Caco-2 (cell line): ENCODE measurements at places on chromosomes 11 and 22. TPM values are rescaled to one million over a fixed set of nuclear protein-coding genes. Genes with fewer than 3 reads are reported as not detected.

The HBE1 gene
- total RNA-seq = not detected in 2 replicates

The HBG2 gene
- not detected in 2 replicates for total RNA-seq

The USH1C gene
- 101 and 113 TPM in 2 replicates for total RNA-seq

The OR51B5 gene
- not detected in 2 replicates for total RNA-seq

GRCh38 chr11:1943977-1944376 lies 3.2 kb upstream of the MRPL23 start:
- H3K4me3 ChIP-seq = no peak overlapping the region
- H3K36me3 ChIP-seq = no peaks in the 10 kb centered on the region
- H3K27me3 ChIP-seq = no peaks in the 10 kb centered on the region
- no peak overlapping the region for H3K27ac ChIP-seq
- DNase-seq = peak; percentile 1

DNA sequence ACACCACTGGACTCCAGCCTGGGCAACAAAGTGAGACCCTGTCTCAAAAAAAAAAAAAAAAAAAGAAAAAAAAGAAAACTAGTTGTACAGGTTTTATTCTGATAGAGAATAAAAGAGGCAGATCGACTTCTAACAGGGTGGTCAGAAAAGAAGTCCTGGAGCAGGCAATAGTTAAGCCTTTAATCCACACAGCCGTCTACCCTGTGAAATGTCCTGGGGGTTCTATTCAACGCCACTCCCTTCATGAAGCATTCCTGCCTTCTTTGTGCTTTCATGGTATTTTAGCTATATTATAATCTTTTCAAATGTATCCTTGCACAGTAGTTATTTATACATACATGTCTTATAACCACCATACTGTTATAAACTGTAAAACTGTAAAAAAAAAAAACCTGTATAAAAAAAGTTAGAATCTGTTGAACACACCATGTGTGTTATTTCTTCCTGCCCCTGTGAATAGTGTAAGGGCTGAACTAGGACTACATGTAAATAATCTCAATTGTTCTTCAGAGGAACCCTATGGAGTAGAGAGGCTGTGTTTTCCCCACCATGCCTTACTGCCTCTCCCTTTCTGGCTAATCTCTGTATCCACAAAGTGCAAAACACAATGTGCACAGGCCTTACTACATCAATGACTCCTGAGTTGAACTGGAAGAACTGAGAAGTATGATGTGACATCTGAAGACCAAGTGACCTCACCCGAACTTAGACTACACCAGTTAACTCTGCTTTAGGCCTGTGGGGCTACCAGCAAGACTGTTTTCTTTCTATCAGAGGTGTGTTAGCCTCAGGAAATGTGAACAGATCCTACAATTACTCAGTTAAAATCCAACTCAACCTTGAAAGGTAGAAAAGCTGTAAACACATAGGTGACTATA lies 25.3 kb downstream of the PRCP start:
- no peak for DNase-seq
- H3K36me3 ChIP-seq = no peaks in the 10 kb centered on the region; the same call in 1 of the 2 replicates
- H3K27ac ChIP-seq = no peak overlapping the region
- no peaks in the 10 kb centered on the region for H3K4me1 ChIP-seq
- H3K4me3 ChIP-seq = no peak overlapping the region

GRCh38 chr11:119692540-119692820 lies 36.5 kb downstream of the NECTIN1 start:
- DNase-seq = no peak
- no peaks in the 10 kb centered on the region for H3K36me3 ChIP-seq
- H3K27ac ChIP-seq = no peak overlapping the region
- peaks cover 7% of the 10 kb centered on the region; the same call in 1 of the 2 replicates for H3K4me1 ChIP-seq
- H3K27me3 ChIP-seq = no peaks in the 10 kb centered on the region
- H3K4me3 ChIP-seq = no peak overlapping the region

GRCh38 chr22:50222508-50222907 lies 21.7 kb downstream of the SELENOO start:
- no peaks in the 10 kb centered on the region for H3K27me3 ChIP-seq
- H3K36me3 ChIP-seq = no peaks in the 10 kb centered on the region; the same call in 1 of the 2 replicates
- no peak overlapping the region for H3K4me3 ChIP-seq
- DNase-seq = peak; percentile 29

GRCh38 chr11:13313005-13313819 lies 35.6 kb downstream of the BMAL1 start:
- H3K4me3 ChIP-seq = no peak overlapping the region
- DNase-seq = no peak
- H3K27ac ChIP-seq = no peak overlapping the region
- no peaks in the 10 kb centered on the region for H3K36me3 ChIP-seq

GRCh38 chr11:101860696-101861427 lies 53.9 kb upstream of the CEP126 start:
- peaks cover 28% of the 10 kb centered on the region for H3K4me1 ChIP-seq
- no peak overlapping the region for H3K4me3 ChIP-seq
- no peaks in the 10 kb centered on the region for H3K27me3 ChIP-seq
- no peaks in the 10 kb centered on the region for H3K36me3 ChIP-seq
- H3K27ac ChIP-seq = peak overlapping the region; percentile 71
- DNase-seq = peak; percentile 79

DNA sequence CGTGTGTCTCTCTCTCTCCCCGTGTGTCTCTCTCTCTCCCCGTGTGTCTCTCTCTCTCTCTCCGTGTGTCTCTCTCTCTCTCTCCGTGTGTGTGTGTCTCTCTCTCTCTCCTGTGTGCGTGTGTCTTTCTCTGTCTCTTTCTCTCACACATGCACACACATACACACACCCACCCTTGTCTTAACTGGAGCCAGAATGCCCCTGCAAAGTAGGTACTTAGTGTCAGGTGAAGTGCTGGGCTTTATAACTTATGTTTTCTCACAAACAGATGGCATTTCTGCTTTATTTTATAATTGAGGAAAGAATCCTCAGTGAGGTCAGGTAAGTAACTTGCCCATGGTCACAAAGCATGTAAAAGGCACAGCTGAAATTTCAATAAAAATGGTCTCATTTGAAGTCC lies 106.0 kb downstream of the CSNK2A3 start:
- H3K4me1 ChIP-seq = no peaks in the 10 kb centered on the region
- DNase-seq = no peak
- no peaks in the 10 kb centered on the region; the same call in 1 of the 2 replicates for H3K27me3 ChIP-seq
- no peak overlapping the region for H3K4me3 ChIP-seq
- peak overlapping the region; percentile 75 for H3K27ac ChIP-seq

DNA sequence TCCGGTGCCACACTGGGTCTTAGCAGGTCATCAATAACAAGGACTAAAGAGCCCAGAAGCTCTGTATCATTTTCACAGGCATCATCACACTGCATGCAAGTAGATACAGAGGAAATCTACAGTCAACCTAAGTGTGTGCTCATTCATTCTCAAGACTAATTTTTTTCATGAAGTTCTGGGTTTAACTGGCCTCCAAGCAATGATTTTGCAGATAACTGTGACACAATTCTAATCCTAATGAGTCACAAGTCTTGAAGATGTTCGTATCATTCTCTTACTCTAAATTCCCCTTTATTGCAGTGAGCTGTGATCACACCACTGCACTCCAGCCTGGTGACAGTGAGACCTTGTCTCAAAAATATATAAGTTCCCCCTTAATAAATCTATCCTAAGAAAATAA lies 2.5 kb downstream of the OR52W1 start:
- H3K4me3 ChIP-seq = no peak overlapping the region
- H3K4me1 ChIP-seq = no peaks in the 10 kb centered on the region
- DNase-seq = no peak
- no peaks in the 10 kb centered on the region for H3K27me3 ChIP-seq
- H3K27ac ChIP-seq = no peak overlapping the region

DNA sequence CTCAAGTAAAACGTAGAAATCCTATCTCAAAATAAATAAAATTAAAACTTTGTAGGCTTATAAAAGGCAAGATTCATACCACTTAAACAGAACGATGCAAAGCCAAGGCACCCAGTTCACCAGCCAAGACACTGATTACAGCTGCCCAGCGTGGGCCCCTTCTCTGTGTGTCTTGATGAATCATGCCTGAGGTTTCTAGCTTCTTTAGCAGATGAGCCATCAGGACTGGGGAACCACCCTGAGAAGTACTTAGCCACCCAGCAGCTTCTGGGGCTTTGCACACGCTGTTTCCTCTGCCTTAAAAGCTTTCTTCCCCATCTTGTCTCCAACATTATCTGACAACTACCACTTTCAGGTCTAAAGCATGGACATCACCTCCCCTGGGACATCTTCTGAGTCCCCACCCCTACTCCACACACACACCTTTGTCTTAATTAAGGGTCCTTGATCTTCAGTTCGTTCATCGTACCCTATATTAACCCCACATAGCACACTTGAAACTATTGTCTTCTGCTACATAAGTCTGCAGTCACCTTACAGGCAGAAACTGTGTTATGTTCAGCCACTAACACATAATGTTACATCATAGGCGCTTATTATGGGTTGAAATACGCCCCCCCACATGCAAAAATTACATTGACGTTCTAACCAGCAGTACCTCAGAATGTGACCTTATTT lies 8.7 kb upstream of the LAYN start:
- H3K4me1 ChIP-seq = peaks cover 45% of the 10 kb centered on the region
- peak overlapping the region; percentile 43 for H3K27ac ChIP-seq
- DNase-seq = peak; percentile 66
- no peak overlapping the region for H3K4me3 ChIP-seq

- no peaks in the 10 kb centered on the region for H3K27me3 ChIP-seq
- peak; percentile 80 for DNase-seq
- H3K36me3 ChIP-seq = no peaks in the 10 kb centered on the region
- H3K4me1 ChIP-seq = peaks cover 3% of the 10 kb centered on the region; the same call in 1 of the 2 replicates
- no peak overlapping the region for H3K27ac ChIP-seq
- H3K4me3 ChIP-seq = peak overlapping the region; percentile 8; the same call in 1 of the 2 replicates
Measured at GRCh38 chr11:107018902-107019493, 722 bp upstream of the GUCY1A2 start.

DNA sequence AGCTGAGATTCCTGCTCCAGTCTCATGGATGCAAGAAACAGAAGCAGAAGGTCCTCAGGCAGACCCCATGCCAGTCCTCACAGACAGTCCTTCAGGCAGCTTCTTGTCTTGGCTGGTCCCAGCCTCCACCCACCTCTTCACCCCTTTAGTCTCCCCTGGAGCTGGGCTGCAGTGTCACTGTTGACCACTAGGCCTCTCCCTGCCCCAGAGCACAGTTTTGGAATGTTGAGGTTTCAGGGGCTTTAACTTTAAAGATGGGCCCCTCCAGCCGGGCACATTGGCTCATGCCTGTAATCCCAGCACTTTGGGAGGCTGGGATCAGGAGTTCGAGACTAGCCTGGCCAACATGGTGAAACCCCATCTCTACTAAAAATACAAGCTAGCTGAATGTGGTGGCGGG lies 39.5 kb upstream of the GCAT start:
- H3K27me3 ChIP-seq = no peaks in the 10 kb centered on the region
- 0 out of 2 replicates have a peak, but pooled peaks cover 1% of the 10 kb centered on the region for H3K36me3 ChIP-seq
- H3K27ac ChIP-seq = no peak overlapping the region
- DNase-seq = no peak
- H3K4me3 ChIP-seq = no peak overlapping the region

DNA sequence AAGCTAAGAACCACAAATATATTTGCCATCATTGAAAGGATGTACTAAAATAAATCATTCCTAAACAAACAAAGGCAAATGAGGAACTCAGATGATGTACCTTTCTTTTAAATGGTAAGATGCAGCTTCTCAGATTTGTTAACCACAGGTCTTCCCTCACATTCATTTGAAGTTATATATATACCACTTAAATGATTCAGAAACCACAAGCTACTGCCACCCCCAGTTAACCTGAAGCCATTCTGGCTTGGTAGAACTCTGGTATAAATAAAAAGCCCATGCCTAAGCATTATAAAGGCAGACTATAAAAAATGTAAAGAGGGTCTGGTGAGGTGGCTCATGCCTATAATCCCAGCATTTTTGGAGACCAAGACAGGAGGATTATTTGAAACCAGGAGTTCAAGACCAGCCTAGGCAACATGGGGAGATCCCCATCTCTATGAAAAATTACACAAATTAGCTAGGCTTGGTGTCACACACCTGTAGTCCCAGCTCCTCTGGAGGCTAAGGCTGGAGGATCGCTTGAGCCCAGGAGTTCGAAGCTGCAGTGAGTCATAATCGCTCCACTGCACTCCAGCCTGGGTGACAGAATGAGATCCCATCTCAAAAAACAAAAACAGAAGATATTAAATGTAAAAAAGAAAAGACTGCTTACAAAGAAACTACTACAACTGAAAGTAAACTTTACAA lies 1185.3 kb downstream of the JRKL start:
- H3K36me3 ChIP-seq = no peaks in the 10 kb centered on the region
- H3K27ac ChIP-seq = no peak overlapping the region
- no peak overlapping the region for H3K4me3 ChIP-seq
- no peaks in the 10 kb centered on the region for H3K27me3 ChIP-seq
- no peaks in the 10 kb centered on the region; the same call in 1 of the 2 replicates for H3K4me1 ChIP-seq
- DNase-seq = no peak

DNA sequence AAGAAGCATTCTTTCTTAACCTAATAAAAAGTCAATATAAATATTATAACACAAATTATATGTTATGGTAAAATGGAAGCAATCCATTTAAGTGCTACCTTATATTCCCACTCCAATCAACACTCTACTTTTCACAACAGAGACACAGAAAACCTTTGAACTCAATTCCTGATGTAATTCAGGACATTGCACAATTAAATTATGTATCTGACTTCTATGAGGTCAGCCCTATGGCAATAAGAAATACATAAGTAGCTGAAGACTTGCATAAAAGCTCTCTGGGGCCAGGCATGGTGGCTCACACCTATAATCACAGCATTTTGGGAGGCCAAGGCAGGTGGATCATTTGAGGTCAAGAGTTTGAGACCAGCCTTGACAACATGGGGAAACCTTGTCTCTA lies 6.8 kb downstream of the OR4D10 start:
- H3K27ac ChIP-seq = no peak overlapping the region
- no peak overlapping the region for H3K4me3 ChIP-seq
- no peaks in the 10 kb centered on the region for H3K36me3 ChIP-seq
- no peaks in the 10 kb centered on the region for H3K4me1 ChIP-seq
- no peak for DNase-seq
- no peaks in the 10 kb centered on the region for H3K27me3 ChIP-seq

DNA sequence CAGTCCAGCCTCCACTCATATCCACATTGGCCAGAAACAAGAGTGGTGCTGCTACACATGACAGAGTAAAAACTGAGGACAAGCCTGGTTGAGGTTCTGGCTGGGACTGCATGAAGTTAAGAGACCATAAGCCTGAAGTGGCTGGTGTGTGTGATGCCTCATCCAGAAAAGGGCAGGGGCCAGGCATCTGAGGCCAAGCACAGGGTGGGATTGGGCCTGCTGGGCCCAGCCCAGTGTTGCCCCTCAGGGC lies 25.3 kb downstream of the ARVCF start:
- no peaks in the 10 kb centered on the region for H3K27me3 ChIP-seq
- no peaks in the 10 kb centered on the region for H3K36me3 ChIP-seq
- H3K27ac ChIP-seq = no peak overlapping the region

DNA sequence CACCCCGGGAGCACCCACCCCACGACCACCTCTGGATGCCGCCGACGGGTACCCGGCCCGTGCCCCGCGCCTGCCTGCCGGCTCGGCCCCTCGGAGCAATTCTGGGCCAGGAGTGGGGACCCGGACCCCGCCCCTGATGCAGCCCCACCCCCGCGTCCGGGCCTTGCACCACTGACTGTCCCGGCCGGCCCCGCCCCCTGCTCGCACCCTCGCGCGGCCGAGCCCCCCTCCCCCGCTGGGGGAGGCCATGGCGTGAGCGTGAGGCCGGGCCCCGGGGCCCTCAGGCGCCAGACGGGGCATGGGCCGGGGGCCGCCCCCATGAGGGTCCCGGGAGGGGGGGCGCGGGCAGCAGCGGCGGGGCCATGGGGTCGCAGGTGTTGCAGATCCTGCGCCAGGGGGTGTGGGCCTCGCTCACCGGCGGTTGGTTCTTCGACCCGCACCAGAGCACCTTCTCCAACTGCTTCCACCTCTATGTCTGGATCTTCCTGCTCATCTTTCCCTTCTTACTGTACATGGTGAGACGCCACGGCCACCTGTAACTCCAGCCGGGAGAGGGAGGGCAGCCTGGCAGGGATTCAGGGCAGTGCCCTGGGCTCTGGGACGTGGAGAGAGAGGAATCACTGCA lies 486 bp downstream of the PCNX3 start:
- H3K27me3 ChIP-seq = no peaks in the 10 kb centered on the region
- DNase-seq = peak; percentile 80
- peak overlapping the region; percentile 85 for H3K4me3 ChIP-seq
- peaks cover 20% of the 10 kb centered on the region for H3K4me1 ChIP-seq
